ENCODE measurements at places on chromosomes 12 and 14.

- DNase-seq: no peak
Observed at GRCh38 chr12:94534774-94535509, 75.3 kb upstream of the CEP83 start.

GRCh38 chr12:8637666-8638065 lies 25.0 kb downstream of the MFAP5 start:
- DNase-seq: no peak

- no peak for DNase-seq
Observed at GRCh38 chr12:26069796-26070195, 55.0 kb downstream of the BHLHE41 start.

DNA sequence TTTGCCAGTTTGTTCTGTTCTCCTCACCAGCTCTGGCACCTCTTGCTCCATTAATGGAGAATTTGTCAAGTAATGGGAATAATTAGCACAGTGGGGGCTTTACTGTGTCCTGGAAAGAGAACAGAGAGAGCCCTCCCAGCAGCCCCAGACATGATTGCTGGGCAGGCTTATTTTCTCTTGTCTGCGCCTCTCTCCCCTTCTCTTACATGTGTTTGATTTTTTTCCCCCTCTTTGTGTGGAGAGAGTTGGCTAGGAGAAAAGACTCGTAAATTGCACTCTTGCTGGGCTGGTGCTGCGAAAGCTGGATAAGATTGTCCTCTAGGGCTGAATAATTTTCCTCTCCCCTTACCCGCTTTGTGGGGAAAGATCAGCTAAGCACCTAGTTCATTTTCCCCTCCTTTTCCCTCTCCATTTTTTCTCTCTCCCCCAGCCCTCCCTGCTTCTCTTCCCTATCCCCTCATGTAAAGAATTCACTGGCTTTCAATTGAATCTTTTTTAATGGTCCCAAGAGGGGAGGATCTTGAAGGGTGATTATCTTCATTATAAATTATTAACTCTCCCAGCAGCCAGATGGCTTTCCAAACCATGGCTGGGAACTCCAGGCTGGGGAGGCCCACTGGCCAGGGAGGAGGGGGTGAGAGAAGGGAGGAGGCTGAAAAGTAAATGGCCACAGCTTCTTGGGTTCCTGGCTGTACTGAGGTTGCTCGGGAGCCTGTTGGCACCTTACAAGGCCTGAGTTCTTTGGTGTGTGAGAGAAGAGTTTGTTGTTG lies 62.2 kb downstream of the NRXN3 start:
- DNase-seq: no peak

- DNase-seq: no peak
Observed at GRCh38 chr12:89261982-89262381, 90.3 kb downstream of the DUSP6 start.

GRCh38 chr12:26633591-26634210 lies 199.3 kb downstream of the ITPR2 start:
- DNase-seq: no peak

- DNase-seq: peak; percentile 67
Observed at GRCh38 chr12:111766608-111767361, at the start of gene ALDH2. Gene ALDH2, plus strand, starts transcription at chr12:111766933. Its CDS starts 50 bp downstream, at chr12:111766983.

- DNase-seq: no peak
Observed at GRCh38 chr12:62588916-62589315, 122.3 kb downstream of the MON2 start.
